ENCODE measurements at places on chromosomes 5 and 9.

DNA sequence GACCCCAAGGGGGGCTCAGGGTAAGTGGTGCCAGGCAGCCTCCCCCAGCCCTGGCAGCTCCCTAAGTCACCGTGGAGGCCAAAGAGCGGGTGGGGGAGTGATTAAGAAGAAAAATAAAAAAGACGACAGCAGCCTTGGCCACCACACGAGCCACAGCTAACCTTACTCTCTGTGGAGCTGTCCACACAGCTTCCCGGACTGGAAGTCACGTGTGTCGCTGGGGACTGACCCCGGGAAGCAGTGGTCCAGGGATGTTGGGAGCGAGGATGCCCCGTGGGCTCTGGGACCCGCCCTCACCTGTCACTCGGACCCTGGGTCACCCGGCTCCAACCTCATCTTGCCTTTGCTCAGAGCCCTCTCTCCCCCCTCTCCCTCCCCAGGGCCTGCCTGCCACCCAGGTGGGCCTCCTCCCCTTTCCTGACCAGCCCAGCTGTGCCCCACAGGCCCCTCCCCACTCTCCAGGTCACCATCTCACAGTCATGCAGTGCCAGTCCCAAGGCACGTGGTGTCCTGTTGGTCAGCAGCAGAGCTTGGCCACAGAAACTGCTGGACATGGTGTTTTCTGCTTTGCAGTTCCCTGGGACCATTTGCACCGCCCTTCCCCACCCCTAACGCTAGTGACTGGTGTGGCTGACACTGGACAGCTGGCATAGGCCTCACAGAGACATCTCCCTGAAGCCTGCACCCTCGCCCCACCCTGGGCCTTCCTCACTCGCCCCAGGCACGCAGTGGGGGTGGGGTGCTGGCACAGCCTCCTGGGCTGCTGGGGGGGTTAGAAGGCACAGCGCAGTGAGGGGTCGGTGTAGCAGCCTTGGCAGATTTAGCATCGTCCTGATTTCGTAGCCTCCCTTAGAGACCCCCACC, 9.8 kb upstream of the EXOC3 start:
- no peak for DNase-seq

DNA sequence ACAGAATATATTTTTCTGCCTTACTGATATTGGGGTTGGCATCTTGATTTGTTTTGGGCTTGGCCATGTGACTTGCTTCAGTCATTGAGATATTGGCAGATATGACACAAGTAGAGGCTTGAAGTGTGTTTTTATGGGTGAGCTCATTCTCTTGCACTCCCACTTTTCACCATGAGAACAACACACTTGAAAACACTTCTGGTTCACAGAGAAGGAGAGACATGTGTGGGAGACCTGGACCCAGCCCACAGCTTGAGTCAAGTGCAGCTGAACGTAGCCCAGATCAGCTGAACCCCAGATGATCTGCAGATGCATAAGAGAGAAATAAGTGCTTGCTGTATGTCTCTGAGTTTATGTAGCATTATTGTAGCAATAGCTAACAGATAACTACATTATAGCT, 155.4 kb downstream of the SEMA6A start:
- DNase-seq = no peak

GRCh38 chr9:127569886-127570401, 42.1 kb upstream of the STXBP1 start:
- peak; percentile 23 for DNase-seq

GRCh38 chr9:3224931-3225330, 300.9 kb downstream of the RFX3 start:
- DNase-seq = no peak

DNA sequence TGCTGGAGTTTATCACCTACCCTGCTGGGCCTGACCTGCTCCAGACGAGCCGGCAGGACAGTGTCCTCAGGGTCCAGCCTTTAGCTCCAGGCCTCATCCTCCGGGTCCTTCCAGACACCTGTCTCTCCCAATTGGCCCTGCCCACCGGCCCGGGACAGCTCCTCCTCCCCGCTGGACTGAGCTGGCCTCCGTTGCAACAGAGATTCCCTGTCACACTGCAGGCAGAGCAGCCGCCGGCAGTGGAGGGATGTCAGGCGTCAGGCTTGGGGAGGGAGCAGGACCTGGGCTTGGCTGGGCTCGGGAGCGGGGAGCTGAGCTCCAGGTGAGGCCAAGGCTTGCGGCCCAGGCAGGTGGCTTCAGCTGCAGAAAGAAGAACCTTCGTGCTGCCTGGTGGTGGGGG, 1.7 kb downstream of the KCNT1 start:
- no peak for DNase-seq

- DNase-seq = no peak
Observed at GRCh38 chr5:150764530-150764929, 5.7 kb upstream of the DCTN4 start.

GRCh38 chr5:67081261-67081660, 115.3 kb downstream of the CD180 start:
- no peak for DNase-seq

DNA sequence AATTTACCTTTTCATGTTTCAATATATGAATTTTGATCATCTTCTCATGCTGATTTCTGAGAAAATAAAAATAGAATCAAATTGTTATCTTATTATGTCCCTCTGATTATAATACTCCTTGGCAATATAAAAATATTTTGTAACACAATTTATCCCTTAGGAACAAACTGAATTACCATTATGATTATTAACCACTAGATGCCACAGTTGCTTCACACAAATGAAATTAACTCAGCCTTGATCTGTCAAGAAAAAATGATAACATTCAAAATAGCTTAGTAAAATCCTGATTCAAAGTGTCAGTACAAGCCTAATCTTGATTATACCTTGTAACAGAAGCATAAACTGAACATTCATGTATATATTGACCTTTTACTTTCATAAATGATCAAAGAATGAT, 4.8 kb upstream of the CHSY3 start:
- no peak for DNase-seq

- no peak for DNase-seq
Observed at GRCh38 chr9:21873540-21874221, 71.2 kb downstream of the MTAP start.

GRCh38 chr5:52824827-52825226, 37.1 kb downstream of the ITGA1 start:
- DNase-seq = no peak

DNA sequence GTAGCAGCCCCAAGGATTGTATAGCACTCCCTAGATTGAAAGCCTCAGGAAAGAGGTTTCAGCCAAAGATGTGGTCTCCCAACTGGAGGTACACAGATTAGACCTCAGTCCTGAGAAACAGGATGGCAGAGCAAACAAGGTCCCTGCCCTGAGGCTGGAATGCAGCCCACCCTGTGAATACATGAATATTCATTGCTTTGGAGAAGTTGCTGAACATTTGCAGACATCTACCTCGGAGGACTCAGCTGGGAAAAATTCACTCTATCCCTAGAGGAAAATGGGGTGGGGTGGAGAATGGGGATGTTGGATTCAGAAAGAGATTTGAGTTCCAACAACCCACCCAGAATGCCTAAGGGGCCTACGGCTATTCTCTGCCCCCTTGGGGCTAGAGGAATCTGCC, 129.4 kb downstream of the SLIT3 start:
- DNase-seq = no peak

DNA sequence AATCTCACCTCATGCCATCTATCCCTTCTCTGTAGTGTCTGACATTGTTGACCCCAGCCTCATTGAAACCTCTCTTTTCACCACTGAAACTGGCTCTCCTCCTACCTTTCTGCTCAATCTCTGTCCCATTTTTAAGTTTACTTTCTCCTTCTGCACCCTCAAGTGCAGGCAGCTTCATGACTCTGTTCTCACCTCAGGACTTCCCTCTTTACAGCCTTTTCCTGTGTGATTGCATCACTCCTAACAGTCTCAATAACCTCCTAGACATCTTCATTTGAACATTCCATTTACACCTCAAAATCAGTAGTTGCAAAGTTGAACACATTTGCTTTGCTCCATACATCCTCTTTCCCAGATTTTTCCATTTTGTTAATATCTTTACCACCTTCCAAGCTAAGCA, 172.1 kb downstream of the RASEF start:
- DNase-seq = no peak

- DNase-seq = no peak
Observed at GRCh38 chr5:83576341-83576740, 104.8 kb downstream of the VCAN start.

GRCh38 chr5:166509085-166509484, 1782.4 kb upstream of the WWC1 start:
- no peak for DNase-seq

DNA sequence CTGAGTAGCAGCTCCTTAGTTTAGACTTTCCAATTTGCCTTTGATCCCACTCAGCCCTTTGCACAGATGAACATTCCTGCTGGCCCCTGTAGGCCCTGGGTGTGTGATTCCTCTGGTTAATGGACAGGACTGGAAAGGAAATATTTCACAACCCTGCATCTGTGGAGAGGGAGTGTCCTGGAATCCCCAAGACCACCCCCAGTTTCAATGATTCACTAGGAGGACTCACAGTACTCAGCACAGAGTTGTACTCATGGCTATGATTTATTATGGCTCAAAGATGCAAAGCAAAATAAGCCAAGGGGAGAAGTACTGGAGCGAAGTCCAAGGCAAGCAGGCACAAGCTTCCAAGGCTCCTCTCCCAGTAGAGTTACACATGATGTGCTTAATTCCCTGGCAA, 42.4 kb upstream of the TJP2 start:
- no peak for DNase-seq

DNA sequence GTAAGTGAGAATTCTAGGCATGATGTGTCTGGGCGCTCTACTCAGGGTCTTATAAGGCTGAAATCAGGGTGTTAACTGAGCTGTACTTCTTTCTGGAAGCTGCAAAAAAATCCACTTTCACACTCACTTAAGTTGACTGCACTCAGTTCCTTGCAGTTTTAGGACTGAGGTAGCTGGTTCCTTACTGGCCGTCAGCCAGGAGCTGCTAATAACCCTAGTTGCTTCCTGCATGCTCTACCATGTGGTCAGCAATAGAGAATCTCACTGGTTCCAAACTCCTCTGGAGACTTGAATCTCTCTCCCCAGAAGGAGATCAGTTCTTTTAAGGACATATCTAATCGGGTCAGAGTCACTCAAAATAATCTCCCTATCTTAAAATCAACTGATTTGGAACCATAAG, 911.2 kb downstream of the EFNA5 start:
- DNase-seq = no peak

DNA sequence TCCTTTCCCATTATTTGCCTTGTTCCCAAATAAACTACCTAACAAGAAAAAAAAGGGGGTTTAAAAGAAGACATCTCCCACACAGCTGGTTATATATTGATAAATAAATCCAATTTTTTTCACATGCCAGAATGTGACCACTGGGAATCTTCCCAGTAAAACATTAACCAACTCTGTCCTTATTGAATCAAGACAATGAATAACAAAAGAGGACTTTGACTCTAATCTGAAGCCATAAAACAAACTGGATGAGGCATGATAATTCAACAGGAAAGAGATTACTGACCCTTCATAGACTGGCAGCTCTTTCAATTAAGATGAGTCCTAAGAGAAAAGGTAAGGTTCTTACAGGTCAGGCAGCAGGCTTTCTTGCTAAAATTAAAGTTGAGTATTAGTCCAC, 165.8 kb upstream of the CDH6 start:
- DNase-seq = no peak

DNA sequence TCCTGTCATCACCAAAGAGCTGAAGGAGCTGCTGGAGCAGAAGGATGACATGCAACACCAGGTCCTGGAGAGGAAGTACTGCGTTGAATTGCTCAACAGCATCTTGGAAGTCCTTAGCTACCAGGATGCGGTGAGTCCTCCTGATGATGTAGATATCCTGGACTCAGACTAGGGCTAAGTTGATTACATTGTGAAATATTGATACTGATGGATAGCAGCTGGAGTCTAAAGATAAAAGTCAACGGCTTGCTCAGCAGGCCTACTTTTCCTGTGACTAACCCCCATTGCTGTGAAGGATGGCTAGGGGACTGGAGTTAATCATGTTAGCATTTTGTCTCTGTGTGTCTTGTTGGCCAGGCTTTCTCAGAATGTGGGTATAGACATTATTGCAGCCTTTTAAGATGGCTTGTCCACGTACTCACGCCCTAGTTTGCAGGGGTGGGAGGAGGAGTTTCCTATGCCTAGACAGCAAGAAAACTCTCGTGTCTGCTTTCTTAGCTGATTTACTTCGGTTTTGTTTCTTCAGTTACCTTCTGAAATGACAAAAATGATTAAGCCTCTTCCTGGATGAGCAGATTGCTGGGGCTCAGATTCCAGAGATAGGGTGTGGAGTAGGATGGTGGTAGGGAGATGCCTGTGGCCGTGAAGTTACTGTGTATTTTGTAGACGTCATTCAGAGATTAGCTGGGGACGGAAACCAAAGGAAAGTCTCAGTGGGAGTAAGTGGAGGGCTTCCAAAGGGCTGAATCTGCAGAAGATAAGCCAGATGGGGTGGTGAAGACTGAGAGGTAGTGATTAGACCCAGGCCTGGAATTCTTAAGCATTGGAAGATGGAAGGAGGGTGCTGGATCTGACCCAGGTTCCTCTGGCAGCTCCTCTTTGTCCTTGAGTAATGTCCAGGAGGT, 166.3 kb downstream of the DOCK2 start:
- no peak for DNase-seq

DNA sequence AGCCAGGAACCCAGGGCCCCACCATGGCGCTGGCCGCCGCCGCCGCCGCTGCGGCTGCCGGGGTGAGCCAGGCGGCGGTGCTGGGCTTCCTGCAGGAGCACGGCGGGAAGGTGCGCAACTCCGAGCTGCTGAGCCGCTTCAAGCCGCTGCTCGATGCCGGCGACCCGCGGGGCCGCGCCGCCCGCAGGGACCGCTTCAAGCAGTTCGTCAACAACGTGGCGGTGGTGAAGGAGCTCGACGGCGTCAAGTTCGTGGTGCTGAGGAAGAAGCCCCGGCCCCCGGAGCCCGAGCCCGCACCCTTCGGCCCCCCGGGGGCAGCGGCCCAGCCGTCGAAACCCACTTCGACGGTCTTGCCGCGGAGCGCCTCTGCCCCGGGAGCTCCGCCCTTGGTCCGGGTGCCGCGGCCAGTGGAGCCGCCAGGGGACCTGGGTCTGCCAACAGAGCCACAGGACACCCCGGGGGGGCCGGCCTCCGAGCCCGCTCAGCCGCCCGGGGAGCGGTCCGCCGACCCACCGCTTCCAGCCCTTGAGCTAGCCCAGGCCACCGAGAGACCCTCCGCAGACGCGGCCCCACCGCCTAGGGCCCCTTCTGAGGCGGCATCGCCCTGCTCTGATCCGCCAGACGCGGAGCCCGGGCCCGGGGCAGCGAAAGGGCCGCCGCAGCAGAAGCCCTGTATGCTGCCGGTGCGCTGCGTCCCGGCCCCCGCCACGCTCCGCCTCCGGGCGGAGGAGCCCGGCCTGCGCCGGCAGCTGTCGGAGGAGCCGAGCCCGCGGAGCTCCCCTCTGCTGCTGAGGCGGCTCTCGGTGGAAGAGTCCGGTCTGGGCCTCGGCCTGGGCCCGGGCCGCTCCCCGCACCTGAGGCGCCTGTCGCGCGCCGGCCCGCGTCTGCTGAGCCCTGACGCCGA, 749 bp downstream of the SOWAHA start:
- DNase-seq = peak; percentile 29

DNA sequence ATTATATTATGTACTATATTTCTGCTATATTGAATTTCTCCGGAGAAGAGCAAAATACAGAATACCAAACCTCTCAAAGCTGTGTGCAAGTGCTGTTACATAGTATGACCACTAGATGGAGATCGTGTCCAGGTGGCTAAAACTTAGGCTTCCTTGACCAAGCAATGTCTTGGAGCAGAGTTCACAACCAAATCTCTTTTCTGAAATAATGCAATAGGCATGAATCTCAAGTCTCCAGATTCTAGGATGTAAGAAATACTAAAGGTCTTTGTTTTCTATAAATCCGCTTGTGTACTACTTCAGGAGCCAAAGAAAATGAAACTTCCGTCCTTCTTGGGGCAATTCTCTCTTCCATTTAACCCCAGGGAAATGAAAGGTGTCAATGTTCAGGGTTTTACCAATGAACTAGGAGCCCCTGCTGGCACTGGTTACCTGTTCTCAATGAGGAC, 181.5 kb upstream of the RAI14 start:
- DNase-seq = peak; percentile 35
